ENCODE measurements at places on chromosomes 13 and 19. TPM values are rescaled to one million over a fixed set of nuclear protein-coding genes. Genes with fewer than 3 reads are reported as not detected.
A peak's percentile ranks its signal among the peaks of the same experiment; 100 is the strongest.

DNA sequence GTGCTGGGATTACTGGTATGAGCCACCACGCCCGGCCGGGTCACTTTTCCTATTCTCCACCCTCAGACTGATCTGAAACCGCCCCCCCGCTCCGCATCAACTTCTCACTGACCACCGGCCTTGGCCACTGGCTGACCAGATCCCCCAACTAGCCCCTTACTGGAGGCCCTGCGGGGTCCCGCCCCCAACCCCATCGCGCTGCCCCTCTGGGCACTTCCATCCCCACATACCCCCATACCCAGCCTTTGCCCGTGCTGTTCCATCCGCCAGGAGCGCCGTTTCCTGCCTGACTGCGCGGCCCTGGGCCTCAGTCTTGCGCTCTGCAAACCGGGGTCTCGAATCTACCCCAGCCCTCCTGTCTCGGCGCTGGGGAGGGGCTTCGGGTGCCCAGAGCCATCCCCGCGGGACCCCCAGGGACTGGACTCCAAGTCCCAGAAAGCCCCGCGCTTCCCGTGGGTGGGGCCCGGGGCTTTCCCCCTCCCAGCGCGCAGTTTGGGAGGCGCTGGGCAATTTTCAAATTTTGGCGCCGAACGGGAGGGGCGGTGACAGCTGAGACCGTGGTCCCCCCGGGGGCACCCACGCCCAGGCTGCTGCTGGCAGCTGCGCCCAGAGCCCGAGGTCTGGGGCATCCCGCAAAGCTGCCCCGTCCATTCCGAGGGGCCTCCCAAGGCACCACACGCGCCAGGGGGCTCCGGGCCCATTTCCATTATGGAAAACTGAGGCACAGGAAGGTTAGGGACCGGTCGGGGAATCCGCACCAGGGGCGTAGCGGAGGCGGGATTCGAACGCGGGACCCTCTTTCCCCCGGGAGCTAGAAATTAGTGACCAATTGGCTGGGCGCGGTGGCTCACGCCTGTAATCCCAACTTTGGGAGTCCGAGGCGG lies 5.2 kb upstream of the LMNB2 start:
- no peak for DNase-seq

TOMM40 gene
- total RNA-seq: 75.5 TPM

- no peak for DNase-seq
Measured at GRCh38 chr13:110097013-110097412, 209.9 kb downstream of the COL4A1 start.

ZNF699 gene
- total RNA-seq: 9.7 TPM

TMEM147 gene
- total RNA-seq: 79.9 TPM

- no peak for DNase-seq
Measured at GRCh38 chr13:24624801-24625231, 55.4 kb upstream of the ATP12A start.

- DNase-seq: no peak
Measured at GRCh38 chr19:45483033-45483432, 13.8 kb downstream of the RTN2 start.

DNA sequence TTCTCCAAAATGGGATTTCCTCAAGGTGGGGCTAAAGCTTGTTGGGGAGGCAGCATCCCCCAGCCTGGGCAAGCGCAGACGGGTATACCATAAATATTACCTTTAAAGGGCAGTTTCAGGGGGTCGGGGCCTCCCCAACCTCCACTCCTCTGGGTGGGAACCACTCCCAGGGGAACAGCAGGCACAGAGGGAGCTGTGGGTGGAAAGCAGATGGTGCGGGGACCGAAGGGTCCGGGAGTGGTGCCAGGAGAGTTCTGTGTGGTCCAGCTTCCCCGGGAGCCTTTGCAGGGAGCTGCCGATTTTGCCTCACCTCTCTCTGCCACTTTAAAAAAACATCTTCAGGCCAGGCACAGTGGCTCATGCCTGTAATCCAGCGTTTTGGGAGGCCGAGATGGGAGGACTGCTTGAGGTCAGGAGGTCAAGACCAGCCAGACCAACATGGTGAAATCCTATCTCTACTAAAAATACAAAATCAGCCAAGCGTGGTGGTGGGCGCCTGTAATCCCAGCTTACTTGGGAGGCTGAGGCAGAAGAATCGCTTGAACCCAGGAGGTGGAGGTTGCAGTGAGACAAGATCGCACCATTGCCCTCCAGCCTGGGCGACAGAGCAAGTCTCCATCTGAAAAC lies 5.5 kb downstream of the MAST3 start:
- no peak for DNase-seq

DNA sequence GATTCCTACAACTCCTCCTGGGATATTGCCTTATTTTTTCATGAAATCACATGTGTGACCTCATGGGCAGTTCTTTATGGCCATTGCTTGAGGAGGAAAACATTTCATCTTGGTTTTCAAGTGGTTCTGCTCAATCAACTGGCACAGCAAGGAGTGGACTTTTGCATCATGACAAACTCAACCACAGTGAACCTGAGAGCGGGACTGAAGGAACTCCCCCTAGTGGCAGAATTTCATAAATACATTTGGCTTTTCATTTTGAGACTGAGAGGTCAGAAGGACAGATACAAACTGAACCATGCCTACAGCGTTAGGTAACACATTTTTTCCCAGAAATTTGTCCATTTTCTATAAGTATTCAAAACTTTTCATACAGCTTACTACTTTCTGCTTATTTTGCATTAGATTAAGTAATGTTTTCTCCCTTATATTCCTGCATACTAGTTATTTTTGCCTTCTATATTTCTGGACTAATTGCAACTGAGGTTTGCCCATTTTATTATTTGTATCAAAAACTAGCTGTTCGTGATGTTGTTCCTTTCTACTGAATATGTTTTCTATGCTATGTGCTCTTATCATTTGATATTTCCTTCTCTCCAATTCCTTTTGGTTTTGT lies 13.4 kb upstream of the SIGLEC12 start:
- DNase-seq: peak; percentile 33

NLRP4 gene
- not detected for total RNA-seq

- no peak for DNase-seq
Measured at GRCh38 chr19:32343550-32344262, 1.7 kb upstream of the ZNF507 start.
